Effector memory CD4-positive, alpha-beta T cell (primary cell): ENCODE measurements at places on chromosomes 11 and 22.

GRCh38 chr11:134252346-134253187 lies 585 bp downstream of the THYN1 start:
- no peak for DNase-seq

DNA sequence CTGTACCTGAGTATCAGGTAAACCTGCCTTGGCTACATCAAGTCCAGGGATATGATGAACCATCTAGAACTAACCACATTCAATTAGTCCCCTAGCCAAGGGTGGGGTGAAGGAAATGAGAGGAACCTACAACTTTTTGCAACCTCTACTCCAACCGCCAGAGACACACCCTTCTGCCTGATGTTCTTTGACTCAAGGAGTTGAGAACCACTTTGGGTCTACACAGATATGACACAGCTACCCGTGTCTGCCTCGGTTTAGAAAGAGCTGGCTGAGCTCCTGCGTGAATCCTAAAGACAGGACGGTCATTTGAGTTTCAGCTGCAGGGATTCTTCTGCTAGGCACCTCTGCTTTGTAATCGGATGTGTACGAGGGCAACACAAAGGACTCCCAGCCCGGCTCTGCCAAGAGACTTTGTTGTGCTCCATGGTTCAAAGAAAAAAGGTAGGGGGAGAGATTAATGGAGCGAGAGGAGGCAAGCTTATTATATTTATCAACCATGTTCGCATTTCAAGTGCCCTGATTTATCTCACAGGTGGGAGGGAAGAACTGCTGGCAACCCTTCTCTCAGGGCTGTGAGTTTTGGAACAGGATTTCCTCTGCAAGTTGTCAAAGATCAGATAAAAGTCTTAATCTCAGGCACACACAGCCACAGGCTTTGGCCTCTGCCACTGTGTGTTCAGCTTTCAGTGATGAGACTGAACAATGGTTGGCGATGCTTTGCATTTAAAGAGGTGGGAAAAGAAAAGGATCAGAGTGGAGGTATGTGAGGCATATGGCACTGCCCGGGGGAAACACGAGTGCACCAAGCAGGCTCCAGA lies 35.1 kb downstream of the FLI1 start:
- no peak for DNase-seq

- DNase-seq = no peak
Measured at GRCh38 chr11:114053406-114053805, 6.1 kb upstream of the ZBTB16 start.

GRCh38 chr11:101129203-101129943 lies at the start of gene PGR:
TSS of gene PGR (minus strand) at chr11:101129813. CDS start at chr11:101129070, 743 bp downstream.
- DNase-seq = no peak

GRCh38 chr11:3204141-3205015 lies 14.2 kb downstream of the MRGPRG start:
- no peak for DNase-seq
